ENCODE measurements at places on chromosomes 13 and 19.

- peak; percentile 17 for DNase-seq
Observed at GRCh38 chr13:66347486-66348117, 882.5 kb downstream of the PCDH9 start.

DNA sequence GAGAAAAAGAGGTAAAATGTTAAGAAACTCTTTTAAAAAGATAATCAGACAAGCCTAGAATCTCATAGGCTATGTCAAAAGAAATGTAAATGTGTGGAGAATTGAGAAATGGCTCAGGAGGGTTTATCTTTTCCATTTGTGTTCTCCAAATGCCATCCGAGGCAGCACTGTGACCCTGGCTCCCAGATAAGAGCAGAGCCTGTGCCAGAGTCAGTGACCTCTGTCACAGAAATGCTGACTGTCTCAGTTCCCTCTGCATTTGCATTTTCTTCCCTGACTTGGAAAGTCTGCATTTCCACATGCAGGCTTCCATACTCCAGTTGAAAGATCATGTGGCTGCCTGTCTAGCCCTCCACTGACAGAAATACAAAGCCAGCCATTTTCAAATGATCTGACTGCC, 42.0 kb downstream of the SERTM1 start:
- no peak for DNase-seq

DNA sequence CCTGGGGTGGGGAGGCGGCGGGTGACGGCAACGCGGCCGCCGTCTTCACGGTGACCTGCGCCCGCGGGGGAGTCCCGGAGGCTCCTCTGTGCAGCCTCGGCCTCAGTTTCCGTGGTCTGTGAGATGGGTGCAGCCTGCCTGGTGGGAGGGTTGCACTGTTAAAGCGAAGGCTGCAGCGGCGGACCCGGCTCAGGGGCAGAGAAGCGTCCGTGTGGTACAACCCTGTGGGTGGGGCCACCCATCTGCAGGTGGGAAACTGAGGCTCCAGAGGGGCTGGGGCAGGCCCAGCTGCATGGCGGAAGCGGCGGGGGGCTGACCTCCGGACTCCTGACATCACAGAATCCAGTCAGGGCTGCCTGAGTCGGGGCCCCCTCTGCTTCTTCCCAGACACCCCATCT, 481 bp downstream of the FGF22 start:
- DNase-seq, result no peak

- peak; percentile 52 for DNase-seq
Observed at GRCh38 chr19:48868114-48868886, at the start of gene PLEKHA4. PLEKHA4 (minus strand) TSS chr19:48868617; CDS start chr19:48867620, 997 bp downstream.

DNA sequence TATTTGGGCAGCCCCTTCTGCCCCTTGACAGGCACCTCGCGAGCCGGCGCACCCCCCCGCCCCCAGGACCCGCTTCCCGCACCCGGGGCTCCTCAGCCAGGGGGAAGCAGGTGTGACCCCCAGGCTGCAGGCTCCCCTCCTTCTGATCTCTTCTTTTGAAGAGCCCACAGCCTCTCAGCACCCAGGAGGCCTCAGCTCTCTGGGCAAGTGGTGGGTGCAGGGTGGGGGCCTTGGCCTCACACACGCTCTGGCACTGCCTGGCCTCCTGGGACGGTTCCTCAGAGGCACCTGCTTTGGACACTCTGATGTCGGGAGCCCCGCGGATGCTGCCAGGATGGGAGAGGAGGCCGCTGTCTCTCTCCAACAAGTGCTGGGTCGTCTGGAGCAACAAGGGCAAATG, 1.5 kb upstream of the C13orf46 start:
- no peak for DNase-seq

DNA sequence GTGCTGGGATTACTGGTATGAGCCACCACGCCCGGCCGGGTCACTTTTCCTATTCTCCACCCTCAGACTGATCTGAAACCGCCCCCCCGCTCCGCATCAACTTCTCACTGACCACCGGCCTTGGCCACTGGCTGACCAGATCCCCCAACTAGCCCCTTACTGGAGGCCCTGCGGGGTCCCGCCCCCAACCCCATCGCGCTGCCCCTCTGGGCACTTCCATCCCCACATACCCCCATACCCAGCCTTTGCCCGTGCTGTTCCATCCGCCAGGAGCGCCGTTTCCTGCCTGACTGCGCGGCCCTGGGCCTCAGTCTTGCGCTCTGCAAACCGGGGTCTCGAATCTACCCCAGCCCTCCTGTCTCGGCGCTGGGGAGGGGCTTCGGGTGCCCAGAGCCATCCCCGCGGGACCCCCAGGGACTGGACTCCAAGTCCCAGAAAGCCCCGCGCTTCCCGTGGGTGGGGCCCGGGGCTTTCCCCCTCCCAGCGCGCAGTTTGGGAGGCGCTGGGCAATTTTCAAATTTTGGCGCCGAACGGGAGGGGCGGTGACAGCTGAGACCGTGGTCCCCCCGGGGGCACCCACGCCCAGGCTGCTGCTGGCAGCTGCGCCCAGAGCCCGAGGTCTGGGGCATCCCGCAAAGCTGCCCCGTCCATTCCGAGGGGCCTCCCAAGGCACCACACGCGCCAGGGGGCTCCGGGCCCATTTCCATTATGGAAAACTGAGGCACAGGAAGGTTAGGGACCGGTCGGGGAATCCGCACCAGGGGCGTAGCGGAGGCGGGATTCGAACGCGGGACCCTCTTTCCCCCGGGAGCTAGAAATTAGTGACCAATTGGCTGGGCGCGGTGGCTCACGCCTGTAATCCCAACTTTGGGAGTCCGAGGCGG, 5.2 kb upstream of the LMNB2 start:
- DNase-seq, result peak; percentile 80

DNA sequence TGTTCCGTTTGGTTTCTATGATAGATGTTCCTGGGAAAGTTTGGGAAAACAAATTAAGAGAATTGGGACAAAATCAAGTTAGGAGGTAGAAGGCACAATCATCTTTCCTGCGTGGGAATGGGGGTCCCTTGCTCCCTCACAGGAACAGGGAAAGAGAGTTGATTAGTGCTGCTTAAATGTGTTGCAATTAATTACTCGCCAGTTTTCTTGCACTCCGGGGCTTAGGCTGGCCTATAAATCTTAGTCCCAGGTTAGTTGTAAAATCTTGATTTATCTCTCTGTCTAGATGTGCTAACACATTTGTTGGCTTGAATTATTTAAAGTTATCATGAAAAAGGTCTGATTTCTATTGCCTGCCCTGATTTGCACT, 10.1 kb downstream of the B3GLCT start:
- no peak for DNase-seq

DNA sequence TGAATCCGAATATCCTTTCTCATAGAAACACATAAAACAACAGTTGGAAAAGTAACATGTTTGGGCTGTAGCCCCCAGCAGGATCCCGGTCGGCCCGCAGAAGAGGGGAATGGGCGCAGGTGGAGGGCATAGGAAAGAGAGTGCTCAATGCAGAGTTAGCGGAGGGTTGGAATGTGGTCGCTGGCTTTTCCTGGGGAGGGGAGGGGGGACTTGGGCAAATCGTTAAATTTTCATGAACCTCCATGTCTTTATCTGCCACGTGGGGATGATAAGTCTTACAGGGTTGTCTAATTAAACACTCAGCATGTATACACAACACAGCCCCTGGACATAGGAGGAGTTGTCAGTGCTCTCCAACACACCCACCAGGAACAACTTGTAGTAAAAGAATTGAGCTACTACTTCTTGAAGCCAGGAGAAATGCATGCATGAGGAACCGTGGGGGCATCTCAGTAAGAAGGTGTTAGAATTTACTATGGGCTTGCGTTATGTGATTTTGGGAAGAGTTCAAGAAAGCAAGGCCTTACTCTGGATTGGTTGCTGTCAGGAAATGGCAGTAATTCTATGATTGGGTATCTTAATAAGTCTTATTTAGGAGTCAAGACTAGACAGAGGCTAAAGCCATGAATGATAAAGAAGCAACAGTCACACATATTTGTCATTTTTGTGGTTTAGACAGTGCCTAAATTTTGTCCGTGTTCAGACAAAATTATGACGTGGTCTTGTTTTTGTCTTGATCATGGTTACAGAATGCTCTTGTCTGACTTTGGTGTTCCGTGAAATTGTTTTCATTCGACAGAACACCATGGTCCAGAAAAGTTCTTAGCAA, 671 bp upstream of the SLC46A3 start:
- peak; percentile 88 for DNase-seq

DNA sequence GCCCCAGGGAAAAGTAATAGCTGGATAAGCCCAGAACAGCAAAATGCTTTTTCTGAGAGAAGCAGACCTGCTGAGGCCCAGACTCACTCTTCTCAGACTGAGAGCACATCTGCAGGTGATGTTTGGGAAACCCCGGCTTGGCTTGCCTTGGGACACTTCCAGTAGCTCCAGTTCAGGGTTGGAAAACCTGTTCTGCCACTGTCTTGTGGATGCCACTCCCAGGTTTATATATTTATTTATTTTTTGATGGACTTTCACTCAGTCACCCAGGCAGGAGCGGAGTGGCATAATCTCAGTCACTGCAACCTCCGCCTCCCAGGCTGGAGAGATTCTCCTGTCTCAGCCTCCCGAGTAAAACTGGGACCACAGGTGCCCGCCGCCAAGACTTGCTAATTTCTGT, 8.0 kb upstream of the SMARCA4 start:
- no peak for DNase-seq

GRCh38 chr13:43326100-43326499, 302.7 kb downstream of the DNAJC15 start:
- no peak for DNase-seq

DNA sequence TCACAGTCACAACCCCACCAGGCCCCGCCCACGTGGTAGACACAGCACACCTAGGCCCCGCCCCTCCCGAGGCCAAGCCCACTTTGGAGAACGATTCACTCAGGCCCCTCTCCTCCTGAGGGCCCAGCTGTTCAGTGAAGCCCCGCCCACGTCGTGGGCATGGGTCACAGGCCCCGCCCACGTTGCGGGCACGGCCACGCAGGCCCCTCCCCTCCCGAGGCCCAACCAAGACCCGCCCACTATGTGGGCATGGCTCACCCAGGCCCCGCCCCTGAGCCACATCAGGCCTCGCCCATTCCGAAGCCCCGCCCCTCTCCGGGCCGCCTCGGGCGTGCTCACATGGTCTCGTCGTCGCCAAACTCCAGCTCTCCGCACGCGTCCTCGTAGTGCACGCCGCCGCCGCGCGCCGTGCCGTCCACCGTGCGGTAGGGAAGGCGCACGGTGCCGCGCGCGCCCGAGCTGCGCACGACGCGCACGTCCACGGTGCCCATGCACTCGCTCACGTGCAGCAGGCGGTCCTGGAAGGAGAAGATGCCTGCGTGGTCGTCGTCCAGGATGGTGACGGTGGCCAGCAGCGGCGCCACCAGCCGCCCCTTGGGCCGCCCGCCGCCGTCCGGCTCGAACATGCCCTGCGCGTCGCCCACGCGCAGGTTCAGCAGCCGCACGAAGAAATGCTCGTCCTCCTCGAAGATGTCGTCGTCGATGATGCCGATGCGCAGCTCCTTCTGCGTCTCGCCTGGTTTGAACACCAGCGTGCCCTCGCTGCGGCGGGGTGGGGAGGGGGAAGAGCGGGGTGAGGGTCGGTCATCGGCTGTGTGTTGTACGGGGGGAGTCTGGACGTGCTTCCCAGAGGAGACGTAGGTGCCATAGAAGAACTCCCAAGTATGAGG, 24.0 kb downstream of the SLC8A2 start:
- DNase-seq, result peak; percentile 16

DNA sequence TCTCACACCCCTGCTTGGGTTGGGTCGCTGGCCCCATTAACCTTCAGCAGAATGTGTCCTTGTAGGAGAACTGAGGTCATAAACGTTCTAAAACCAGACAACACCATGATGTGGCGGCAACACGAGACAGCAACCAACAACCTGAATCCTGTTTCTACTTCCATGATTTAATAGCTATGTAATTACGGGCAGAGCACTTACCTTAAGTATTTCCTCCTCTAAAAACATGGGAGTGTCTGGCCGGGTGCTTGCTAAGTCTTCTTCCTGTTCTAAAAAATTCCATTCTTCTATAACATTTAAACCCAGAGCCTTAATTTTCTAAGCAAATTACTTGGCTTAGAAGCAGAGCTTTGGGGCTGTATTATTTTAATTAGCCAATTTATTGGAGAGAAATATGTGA, 33.5 kb upstream of the IRS2 start:
- DNase-seq, result no peak

GRCh38 chr19:14062558-14062855, 631 bp upstream of the PALM3 start:
- no peak for DNase-seq

GRCh38 chr13:112839356-112840105, 129.5 kb upstream of the MCF2L start:
- DNase-seq, result peak; percentile 84

DNA sequence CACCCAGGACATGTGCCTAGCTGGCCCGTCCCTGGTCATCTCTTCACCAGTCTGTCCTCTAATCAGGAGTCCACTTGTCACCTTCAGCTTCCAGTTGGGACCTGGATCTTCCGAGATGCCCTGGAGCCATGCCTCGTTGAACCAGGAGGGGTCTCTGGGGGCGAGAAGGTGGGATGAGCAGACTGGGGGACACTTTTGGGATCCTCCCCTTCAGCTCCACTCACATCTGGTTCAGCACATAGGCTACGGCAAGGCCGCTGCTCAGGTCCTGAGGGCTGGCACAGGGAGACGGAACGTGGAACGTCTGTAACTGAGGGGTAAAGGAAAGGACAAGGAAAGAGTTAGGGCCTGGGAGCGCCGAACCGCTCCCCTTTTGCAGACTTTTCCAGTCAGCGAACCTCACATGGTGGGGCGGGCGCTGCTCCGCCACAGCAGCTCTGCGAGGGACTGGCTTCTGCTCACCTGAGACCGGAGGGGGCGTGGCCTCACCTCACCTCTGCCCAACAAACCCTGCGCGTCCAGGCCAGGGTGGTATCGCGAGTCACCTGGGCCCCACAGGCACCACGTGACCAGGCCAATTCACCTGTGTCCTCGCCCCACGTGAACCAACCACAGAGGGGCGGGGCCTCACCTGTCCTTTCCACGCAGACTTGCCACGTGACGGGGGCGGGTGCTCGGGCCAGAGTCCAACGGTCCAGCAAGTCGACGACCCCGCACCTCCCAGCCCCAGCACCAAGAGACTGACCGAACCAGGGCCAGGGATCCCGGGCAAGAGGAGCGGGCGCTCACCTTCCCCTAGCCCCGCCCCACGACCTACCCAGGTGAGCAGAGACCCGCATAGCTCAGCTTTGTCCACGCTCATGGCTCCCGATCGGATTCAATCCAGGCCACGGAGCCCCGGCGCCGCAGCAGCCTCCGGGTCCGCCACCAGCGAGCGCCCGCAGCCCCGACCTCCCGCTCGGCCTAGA, at the start of gene HOOK2:
Gene HOOK2 (minus strand): TSS at position 965 of the 968 bp plus-strand sequence. CDS start 103 bp downstream, at position 862.
- no peak for DNase-seq

DNA sequence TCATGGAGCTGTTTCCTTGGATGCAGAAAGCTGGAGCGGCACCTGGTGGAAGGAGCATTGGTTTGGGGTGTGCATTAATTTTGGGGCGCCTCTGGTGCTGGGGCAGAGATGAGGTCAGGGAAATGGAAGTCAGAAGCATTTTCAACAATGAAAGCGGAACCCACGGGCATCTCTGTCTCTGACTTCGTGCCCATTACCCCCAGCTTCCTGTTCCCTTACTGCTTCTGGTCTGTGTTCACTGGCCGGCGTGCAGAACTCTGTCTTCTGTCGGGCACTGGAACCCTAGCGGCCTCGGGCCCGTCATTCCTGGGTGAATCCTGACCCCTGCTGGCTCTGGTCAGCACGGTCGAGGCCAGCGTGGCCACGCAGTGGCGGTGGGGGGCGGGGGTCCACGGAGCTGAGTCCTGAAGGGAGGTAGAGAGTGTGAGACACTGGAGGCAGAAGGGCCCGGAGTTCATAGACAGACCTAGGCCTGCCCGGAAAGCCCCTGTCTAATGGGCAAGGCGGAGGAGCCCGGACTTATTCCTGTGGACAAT, 7.9 kb upstream of the LINGO3 start:
- DNase-seq, result peak; percentile 49

- peak; percentile 26 for DNase-seq
Observed at GRCh38 chr13:33509642-33510229, 224.2 kb upstream of the STARD13 start.
